SK-N-SH (cell line): ENCODE measurements at places on chromosomes 6 and 20. TPM values are rescaled to one million over a fixed set of nuclear protein-coding genes. Genes with fewer than 3 reads are reported as not detected.

Gene PPP1R16B
- 0.28 and 0.91 TPM in 2 replicates for polyA plus RNA-seq

Gene GLYATL3
- not detected in 2 replicates for polyA plus RNA-seq

GRCh38 chr20:57417051-57417689 is 26.0 kb downstream of the RBM38 start:
- no peak for DNase-seq

Gene GRIK2
- 0.26 and 0.30 TPM in 2 replicates for polyA plus RNA-seq
